SJSA1 (cell line): ENCODE measurements at places on chromosomes 5 and 9.

- DNase-seq = no peak
These were observed 88.9 kb downstream of the SLF1 start for GRCh38 chr5:94707359-94707758.

DNA sequence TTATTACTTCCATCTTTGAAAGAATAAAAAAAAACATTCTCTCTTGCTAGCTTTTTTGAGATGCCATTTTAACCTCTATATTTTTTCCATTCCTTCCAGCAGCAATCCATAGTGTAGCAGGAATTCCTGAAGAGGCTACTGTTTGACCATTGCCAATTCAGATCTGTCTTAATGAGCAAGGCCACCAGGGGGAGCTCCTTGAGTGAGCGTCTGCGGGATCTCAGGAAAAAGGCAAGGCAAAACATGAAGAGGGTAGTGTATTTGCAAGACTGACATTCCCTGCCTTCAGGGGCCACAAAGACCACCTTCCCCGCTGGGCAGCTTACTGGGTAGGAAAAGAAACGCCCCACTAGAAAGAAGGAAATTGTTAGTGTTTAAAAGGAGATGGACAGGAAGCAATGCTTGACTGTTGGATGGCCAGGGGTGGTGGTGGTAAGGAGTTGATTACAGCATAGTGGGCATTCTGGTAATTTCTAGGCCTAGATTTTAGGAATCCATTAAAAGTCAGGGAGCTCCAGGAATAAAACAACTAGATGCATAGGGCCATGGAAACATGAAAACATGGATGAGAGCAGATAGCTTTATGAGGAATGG, 206.6 kb upstream of the HAPLN1 start:
- peak; percentile 51 for DNase-seq

GRCh38 chr9:25677301-25678146, 720 bp downstream of the TUSC1 start:
- DNase-seq = peak; percentile 0

DNA sequence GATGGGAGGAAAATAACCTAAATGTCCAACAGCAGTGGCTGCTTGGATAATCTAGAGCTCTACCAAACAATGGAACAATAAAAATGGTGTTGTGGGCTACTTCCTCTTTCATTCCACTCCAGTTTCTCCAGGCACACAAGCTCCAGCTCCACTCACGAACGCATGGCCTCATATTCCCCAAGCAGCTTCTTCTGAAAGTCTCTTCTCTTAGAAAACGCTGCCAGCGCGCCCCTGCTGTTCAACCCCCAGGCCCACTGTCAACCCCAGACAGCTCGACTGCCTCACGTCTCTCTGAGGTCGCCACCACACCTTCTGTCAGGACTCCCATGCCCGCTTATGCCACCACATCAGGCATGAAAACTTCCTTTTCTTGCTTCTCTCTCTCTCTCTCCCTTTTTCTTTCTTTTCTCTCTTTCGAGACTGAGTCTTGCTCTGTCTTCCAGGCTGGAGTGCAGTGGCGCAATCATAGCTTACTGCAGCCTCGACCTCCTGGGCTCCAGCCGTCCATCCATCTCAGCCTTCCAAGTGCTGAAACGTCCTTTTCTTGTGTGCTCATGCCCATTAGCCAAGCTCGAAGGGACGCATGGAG, 16.2 kb downstream of the OR2V2 start:
- DNase-seq = no peak

DNA sequence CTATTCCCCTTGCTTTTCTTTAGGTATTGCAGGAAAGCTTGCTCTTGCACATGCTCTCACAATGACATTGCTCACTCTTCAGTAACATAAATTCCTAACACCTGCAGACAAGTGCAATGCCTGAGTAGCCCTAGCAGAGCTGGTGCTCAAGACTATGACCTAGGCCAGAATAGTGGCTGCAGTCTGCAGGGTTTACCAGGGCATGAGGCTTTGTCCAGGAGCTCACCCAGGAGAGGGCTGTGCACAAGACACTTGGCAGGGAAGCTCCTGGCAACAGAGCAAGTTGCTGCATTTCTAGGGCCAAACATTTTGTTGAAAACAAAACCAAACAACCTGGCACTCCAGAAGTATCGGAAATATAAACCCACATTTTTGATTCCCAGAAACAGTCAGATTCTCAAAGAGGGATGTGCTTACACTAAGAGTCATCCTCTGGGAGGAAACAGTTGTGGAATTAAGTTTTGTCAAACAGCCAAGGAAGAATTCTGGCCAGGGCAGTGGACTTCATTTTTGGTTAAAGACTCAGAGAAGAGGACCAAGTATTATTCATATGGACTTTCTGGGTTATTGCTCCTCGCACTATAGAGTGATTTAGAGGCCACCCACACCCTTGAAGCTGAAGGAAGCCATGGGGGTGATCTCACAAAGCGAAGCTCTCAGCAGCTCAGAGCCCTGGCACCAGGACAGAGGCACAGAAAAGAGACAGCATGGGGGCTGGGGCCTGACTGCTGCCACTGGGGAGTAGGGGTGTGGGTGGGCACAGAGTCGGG, 44.9 kb downstream of the MACROH2A1 start:
- peak; percentile 56 for DNase-seq

DNA sequence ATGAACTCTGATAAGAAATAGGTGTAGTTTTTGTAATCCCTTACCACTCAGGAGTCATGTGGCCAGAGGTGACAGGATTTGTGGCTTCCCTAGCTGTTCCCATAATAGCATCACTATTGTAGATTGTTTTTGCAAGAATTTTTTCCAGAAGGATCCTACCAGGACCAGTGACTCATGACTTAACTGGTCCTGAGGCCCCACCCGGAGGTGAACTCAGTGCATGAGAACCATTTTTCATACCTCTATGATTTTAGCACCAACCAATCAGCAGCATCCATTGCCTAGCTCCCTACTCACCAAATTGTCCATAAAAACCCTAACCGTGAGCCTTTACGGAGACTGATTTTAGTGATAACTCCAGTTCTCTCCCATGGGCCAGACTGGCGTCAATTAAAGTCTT, 484.8 kb downstream of the PSAT1 start:
- no peak for DNase-seq

DNA sequence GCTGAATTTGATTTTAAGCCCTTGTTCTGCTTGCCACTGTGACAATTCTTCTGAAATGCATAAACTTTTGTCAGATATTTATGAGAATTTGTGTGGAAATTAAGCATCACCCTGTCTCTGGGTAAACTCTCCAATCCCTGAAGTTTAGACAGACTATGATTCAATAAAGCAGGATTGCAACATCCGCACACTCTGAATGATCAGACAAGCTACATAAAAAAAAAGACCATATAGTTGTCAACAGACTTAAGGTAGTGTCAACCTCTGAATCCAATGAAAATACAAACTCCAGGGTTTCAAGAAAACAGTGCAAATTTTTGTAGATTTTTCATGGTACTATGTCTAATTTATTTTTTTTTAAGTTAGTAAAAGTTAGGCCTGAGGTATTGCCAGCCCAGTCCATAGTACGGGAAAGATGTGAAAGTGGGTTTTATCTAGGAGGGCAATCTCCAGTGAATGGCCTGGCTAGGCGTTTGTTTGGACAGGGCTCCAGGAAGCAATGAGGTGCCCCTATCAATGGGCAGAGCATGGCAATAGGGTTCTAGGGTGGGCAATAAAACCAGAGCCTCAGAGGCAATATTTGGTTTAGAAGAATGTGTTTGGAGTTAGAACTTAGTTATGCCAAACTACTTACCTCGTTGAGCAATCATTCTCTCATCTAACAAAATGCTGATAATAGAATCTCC, 762.6 kb upstream of the SEMA6A start:
- DNase-seq = no peak

- peak; percentile 23 for DNase-seq
These were observed 2.9 kb downstream of the SLC45A2 start for GRCh38 chr5:33981408-33982162.

- no peak for DNase-seq
These were observed 174.1 kb downstream of the TLE4 start for GRCh38 chr9:79745752-79746336.

DNA sequence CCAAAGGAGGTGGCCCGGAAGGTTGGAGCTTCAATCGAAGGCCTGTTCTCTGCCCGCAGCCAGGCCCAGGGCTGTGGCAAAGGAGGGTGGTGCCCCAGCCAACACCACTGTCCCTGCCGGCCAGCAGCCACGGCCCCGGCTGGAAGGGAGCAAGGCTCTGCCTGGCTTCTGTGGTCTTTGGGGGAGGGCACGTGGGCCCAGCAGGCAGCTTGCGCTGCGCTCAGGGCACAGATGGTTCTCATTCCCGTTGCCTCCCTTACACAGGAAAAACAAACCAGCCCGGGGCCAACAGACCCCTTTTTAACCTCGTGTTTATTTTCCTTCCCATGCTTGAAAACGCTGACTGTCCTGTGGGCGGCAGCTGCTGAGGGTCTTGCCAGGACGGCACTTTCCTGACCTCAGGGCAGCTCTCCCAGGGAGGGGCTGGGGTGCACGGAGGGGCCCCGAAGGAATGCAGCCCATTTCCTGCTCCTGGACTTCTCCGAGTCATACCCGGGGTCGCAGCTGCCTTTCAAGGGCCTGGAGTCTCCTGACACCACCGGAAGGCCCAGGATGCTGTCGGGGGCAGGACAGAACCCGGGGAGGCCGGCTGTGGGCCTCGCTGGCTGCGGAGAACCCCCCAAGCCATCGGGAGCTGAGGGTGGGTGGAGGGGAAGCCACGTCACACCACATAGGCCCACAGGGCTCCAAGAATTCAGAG, 1.1 kb upstream of the GPSM1 start:
- peak; percentile 98 for DNase-seq

GRCh38 chr5:40465416-40465815, 214.3 kb upstream of the PTGER4 start:
- no peak for DNase-seq

DNA sequence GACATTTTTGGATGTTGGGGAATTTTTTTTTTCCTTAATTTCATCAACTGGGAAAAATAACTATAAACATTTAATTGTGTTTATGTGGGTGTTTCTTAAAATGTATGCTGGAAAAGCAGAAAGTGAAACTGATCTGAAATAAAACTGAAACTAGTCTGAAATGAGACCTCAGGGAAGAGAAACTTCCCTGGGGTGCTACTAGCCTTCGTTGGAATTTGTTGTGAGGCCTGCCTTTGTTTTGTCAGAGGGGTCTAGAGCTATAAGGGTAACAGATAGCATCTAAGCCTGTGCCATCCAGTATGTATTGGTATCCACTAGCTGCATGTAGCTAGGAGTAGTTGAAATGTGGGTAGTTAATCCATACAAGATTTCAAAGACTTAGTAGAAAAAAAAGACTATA, 10.4 kb downstream of the ZNF618 start:
- peak; percentile 27 for DNase-seq

DNA sequence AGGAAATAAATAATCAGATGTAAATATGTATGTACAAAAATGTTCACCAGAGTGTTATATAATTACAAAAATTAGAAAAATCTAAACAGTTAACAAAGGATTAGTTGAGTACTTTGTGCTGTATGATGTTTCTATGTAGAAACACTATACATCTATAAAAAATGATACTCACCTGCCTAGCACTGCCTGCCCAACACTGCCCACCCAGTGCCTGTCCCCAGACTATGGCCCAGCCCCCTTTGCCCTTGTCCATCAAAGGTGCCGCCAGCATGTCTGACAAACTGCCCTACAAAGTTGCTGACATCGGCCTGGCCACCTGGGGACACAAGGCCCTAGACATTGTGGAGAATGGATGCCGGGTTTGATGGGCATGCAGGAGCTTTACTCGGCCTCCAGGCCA, 6.1 kb upstream of the MEGF9 start:
- no peak for DNase-seq
